Anterior cingulate cortex (tissue), 58 donors: ENCODE measurements at places on chromosomes 4 and X.

GRCh38 chrX:18617407-18617750 is 54.5 kb downstream of the RS1 start:
- DNase-seq = no peak

DNA sequence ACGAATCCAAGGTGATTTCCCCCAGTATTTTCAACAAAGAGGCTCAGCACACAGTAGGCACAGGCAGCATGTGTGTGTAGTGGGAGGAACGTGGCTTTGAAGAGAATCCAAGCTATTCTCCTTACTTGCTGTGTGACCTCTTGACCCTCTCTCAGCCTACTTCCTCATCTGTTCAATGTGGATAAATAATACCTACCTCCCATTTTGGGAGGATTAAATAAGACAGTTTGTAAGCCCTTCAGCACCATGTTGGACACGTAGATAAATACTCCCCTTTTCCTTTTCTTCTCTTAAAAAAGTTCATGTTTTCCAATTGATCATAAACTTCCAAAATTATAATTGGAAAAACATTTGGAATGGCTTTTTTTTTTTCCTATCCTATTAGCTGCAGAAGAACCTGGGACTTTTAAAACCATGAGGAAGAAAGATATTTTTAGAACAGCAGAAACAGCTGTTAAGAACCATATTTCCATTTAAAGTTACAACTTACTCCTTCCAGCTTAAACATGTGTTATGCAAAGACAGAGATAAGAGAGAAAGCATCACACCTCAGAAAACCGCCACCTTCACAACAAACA is 56.1 kb upstream of the TMEM131L start:
- no peak for DNase-seq

DNA sequence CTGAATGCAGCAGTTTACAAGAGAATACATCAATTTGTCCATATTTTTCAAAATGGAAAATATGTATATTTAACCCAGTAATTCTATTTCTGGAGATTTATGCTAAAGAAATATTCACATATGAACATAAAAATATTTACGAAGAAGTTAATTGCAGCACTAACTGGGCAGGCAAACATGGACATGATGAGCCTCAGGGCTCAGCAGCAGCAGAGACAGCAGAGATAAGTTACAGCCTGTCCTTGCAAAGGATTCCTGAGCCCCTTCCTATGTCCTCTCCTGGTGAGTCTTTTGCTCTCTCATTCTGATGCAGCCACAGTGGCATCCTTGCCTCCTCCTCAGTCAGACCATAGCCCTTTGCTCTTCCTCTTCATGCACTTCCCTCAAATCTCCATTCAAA is 680.6 kb upstream of the CPEB2 start:
- DNase-seq = no peak

- DNase-seq = no peak
Observed at GRCh38 chr4:24141836-24142235, 252.0 kb upstream of the PPARGC1A start.

- no peak for DNase-seq
Observed at GRCh38 chr4:62450740-62451139, 1250.6 kb downstream of the ADGRL3 start.

DNA sequence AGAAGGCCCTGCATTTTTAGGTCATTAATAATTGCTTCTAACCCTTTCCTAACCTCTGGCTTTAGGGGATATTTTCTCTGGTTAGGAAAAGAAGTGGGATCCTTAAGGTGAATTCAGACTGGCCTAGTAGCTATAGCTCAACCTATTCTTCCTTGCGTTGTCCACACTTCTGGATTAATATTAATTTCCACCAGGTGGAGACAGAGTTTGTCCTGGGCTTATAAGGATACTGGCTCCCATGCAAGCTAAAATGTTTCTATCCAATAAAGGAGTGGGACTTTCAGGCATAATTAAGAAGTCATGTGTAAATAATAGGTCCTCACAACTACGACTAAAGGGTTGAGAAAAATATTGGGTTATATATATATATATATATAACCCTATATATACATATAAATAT is 860.0 kb upstream of the POU3F4 start:
- DNase-seq = no peak

DNA sequence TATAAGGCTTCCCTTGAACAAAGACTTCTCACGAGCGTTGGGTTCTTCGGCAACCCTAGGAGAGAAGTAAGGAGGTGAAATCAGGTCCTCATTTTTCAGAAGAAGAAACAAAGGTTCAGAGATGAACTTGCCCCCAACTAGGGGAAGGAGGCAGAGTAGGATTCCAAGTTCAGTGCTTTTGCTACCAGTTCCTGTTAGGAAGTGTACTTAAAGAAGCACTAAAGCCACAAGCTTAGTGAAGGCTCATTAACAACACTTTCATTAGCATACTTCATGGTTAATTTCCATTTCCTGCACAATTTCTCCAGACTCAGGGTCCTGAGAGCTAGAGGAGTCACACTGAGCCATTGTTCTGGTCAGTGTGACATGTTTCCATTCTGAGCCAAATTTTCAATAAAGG is 52.1 kb downstream of the VSIG4 start:
- DNase-seq = no peak

DNA sequence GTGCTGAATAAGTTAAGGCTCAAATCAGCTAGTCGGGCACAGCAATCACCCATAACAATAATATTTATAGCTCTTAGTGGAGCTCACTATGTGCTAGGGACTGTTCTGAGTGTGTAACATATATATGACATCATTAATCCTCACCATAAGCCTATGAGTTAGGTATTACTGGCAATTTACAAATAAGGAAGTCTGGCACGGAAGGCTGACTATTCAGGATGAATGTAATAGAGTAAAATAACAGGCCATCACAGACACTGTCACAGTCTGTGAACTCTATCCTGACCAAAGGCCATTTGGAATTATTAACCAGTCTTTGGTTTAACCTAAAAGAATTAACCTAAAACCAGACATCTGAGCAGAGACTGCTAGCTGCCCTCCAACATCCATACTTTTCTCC is 119.3 kb downstream of the C4orf51 start:
- no peak for DNase-seq

GRCh38 chrX:20300822-20301221 is 34.1 kb upstream of the RPS6KA3 start:
- DNase-seq = no peak

GRCh38 chr4:123380728-123381716 is 15.6 kb upstream of the SPRY1 start:
- no peak for DNase-seq

- DNase-seq = no peak
Observed at GRCh38 chr4:165360041-165360695, 18.6 kb upstream of the CPE start.

DNA sequence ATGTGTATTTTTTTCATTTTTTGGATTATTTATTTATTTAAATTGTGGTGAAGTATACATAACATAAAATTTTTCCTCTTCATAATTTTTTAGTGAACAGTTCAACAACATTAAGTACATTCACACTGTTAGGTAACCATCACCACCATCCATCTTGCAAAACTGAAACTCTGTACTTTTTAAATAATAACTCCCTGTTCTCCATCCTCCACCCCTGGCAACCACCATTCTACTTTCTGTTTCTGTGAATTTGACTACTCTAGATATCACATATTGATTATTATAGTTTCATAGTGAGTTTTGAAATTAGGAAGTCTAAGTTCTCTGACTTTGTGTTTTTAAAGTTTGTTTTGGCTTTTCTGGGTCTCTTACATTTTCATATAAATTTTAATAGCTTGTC is 89.3 kb upstream of the STX18 start:
- DNase-seq = no peak

DNA sequence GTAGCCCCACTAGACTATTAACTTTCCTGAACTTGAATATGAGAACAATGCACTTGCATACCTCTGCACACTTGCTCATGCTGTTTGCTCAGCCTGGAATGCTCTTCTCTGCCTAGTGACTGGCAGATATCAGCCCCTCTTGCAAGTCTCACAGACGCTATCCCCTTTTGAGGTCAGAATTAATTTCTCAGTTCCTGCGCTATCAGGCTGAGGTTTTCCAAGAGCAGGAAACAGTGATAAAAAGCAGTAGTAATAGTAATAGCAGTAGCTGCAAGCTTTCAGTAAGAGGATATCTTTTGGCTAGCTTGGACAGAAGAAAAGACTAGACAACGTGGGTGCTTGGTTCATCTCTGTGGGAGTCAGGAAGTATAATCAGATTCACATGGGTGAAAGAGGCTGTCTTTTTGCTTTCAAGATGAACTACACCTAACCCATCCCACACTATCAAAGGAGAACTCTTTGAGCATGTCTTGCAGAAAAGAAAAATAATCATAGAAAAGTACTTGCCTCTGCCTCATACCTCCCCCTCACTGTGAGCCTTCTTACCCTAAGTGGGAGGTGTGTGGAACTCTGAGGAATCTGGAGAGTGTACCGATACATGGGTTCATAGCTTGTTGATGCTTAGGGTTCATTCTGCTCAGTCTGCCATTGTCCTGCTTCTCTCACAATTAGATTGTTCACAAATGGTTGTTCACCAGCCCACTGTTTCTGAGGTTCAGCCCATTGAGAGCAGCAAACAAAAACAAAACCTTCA is 11.3 kb upstream of the DRP2 start:
- DNase-seq = no peak

- no peak for DNase-seq
Observed at GRCh38 chrX:95764972-95765451, 919.6 kb upstream of the DIAPH2 start.

DNA sequence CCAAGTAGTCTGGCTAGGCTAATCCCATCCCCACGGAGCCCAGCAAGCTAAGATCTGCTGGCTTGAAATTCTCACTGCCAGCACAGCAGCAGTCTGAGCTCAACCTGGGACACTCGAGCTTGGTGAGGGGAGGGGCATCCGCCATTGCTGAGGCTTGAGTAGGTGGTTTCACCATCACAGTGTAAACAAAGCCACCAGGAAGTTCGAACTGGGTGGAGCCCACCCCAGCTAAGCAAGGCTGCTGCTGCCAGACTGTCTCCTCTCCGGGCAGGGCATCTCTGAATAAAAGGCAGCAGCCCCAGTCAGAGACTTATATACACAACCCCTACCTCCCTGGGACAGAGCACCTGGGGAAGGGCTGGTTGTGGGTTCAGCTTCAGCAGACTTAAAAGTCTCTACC is 639.6 kb downstream of the IQCM start:
- no peak for DNase-seq

DNA sequence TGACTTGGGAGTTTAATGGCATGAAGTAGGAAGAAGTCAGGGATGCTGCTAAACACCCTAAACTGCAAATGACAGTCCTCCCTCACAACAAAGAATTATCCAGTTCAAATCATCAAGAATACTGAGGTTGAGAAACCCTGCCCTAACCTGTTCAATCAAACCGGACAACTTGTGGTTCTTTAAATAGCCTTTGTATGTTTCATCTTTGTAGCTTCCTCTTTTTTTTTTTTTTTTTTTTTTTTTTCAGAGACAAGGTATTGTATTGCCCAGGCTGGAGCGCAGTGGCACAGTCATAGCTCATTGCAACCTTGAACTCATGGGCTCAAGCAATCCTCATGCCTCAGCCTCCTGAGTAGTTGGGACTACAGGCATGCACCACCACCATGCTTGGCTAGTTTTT is 52.5 kb upstream of the TTC29 start:
- no peak for DNase-seq

GRCh38 chr4:87078987-87079486 is 141.4 kb downstream of the KLHL8 start:
- no peak for DNase-seq

- no peak for DNase-seq
Observed at GRCh38 chr4:146159384-146160058, 16.0 kb upstream of the LSM6 start.

GRCh38 chrX:12814420-12814819 is 23.2 kb downstream of the PRPS2 start:
- DNase-seq = no peak

DNA sequence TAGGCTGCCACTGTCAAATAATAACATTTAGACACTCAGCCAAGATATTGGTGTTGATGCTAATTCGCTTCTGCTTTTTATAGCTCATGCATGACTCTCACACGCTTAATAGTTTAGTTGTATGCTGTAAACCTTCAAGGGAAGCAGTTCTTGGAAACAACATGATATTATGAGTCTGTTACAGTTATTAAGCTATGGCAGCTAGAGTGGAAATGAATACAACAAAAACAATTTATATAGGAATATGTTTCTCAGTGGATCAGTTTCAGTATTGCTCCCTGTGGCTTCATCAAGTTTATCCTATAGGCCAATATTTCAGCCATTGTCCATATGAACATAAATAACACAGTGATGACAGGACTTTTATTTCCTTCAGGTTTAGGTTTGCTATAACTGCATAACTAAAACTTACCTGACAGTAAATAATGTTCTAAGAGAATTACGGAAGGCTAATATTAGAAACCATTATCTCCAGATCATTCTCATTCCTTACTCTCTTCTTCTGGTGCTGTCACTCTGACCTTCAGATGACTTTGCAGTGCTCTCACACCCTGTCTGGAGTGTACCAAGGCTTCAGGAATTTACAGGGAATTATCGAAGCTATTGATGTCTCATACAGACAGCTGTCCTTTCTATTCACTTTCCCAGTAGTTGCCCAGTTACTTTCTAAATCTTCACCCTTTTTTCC is 555.0 kb downstream of the ANKRD50 start:
- no peak for DNase-seq

GRCh38 chr4:3305610-3306371 is 13.0 kb downstream of the RGS12 start:
- peak; percentile 31 for DNase-seq

- DNase-seq = no peak
Observed at GRCh38 chr4:33369446-33369845, 2649.3 kb downstream of the PCDH7 start.

DNA sequence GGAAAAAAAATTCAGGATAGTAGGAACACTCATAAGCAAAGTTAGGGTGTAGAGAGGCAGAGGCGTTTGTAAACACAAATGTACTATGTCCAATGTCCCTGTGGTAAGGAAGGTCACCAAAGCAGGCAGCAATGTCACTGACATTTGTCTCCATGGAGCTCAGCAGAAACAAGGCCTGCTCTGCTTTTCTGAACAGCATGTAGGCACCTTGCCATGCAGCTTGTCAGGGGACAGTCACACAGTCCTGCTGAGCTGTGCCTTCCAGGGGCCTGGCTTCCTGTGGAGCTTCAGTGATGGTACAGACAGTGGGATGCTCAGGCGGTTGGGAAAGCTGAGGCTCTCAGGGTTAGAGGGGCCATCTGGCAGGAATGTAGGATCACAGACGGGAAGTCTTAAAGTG is 74.5 kb upstream of the HS3ST1 start:
- DNase-seq = no peak

- DNase-seq = no peak
Observed at GRCh38 chr4:75830906-75831305, 71.3 kb downstream of the PPEF2 start.

DNA sequence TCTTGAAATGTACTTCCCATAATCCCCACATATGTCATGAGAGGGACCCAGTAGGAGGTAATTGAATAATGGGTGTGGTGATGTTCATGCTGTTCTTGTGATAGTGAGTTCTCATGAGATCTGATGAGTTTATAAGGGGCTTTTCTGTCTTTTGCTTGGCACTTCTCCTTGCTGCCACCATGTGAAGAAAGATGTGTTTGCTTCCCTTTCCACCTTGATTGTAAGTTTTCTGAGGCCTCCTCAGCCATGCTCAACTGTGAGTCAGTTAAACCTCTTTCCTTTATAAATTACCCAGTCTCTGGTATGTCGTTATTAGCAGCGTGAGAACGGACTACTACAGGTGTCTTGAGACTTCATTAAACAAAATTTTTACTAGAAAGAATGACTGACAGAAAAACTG is 323.2 kb downstream of the BMPR1B start:
- DNase-seq = no peak
